Tongue (tissue), 3 donors: ENCODE measurements at places on chromosomes 6 and 20.

- peak; percentile 38 for DNase-seq
These were observed 63.3 kb upstream of the SLC2A12 start for GRCh38 chr6:134115715-134116074.

GRCh38 chr6:152127432-152128165 lies 320.1 kb downstream of the ESR1 start:
- no peak for DNase-seq

DNA sequence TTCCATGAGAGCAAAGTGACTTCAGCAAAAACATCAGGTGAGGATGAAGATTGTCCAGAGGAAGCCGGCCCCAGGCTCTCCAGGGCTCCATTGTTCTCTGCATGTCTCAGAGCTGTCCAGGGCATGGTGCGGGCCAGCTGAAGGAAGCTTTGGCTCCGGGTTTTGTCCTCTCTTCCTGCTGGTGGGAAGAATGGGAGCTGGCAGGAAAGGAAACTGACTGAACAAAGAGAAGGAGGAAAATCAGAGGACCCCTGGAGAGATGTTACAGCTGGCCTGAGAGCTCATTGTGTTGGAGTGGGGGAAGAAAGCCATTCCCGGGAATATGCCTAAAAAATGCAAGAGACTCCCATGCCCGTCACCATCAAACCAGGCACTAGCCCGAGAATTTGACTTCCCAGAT lies 27.1 kb downstream of the PRND start:
- DNase-seq: no peak

DNA sequence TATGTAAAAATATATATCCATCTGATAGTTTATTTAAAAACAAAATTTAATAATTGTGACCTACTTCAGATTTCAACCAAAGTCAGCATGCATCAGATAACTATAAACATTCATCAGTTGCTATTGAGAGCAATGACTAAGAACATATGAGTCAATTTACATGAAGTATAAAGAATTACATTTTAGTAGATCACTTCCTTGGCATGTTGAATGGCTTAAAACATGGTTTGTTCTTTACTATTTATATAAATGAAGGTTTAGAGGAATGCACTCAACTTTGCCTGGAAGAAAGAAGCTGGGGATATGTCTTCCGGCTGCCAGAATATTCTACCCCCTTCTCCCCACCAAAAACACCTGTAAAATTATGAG lies 6.4 kb upstream of the FAM217A start:
- no peak for DNase-seq

DNA sequence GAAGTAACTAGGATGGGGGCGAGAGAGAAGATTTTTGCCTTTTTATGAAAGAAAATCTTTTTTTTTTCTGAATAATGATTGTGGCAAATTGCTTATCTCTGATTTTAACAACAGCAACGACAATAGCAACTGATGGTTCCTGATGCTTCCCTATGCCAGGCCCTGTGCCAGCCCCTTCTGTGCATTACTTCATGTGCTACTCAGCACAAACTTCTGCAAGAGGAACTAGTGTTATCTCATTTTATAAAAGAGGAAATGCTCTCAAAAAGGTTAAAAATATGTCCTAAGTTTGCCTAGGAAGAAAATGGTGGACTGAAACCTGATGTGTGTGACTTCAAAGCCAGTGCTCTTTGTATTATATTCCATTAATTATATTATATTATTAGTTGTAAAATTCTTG lies 74.0 kb upstream of the RALGAPA2 start:
- no peak for DNase-seq

GRCh38 chr6:108497883-108498282 lies 62.8 kb upstream of the FOXO3 start:
- peak; percentile 21 for DNase-seq

GRCh38 chr6:166775180-166775922 lies 148.3 kb upstream of the RPS6KA2 start:
- DNase-seq: peak; percentile 92

DNA sequence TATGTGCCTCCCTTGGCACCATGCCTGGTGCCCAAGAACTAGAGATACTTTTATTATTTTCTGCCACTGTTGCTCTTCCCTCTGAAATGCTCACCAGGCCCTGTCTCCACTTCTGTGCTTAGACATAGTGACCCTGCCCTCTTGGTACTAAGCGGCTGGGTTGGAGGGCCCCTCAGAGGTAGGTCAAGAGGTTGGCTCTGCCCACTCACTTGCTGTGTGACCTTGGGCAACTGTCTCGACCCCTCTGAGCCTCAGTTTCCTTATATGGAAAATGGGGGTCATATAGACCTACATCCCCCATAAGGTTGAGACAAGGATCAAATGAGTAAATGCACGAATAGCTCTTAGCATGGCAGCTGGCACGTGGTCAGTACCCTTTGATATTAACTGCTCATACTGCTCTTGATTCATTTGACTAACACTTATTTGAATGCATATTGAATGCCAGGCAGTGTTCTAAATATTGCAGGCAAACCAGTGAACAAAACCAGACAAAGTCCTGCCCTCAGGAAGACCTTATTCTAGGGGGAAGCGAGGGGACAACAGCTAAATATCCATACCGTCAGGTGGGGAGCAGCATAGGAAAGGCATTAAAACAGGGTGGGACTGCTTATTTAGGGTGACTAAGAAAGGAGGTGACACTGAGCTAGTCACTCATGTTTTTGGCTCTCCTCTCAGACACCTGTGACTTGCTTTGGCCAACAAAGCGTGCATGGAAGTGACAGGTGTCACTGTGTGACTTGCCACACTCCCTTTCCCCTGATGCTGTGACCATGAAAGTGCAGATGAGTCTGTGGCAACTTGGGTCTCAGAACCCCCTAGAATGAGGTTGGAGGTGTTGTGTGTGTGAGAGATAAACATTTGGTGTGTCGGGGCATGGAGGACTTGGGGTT lies 14.3 kb upstream of the SPO11 start:
- no peak for DNase-seq

DNA sequence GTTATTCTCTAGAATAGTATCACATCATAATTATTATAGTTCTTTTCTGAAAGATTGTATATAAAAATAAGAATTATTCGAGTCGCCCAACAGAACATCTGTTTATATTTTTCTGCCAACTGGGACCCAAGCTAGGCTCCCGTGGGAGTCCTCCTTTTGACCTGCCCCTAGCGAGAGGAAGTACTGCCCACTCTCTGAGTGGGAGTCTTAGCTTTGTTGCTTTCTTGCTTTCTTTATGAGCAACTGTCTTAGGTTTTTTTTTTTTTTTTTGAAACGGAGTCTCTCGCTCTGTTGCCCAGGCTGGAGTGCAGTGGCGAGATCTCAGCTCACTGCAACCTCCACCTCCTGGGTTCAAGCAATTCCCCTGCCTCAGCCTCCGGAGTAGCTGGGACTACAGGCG lies 202.0 kb upstream of the ZNF184 start:
- no peak for DNase-seq

GRCh38 chr20:14723614-14724013 lies 386.2 kb upstream of the FLRT3 start:
- DNase-seq: no peak

DNA sequence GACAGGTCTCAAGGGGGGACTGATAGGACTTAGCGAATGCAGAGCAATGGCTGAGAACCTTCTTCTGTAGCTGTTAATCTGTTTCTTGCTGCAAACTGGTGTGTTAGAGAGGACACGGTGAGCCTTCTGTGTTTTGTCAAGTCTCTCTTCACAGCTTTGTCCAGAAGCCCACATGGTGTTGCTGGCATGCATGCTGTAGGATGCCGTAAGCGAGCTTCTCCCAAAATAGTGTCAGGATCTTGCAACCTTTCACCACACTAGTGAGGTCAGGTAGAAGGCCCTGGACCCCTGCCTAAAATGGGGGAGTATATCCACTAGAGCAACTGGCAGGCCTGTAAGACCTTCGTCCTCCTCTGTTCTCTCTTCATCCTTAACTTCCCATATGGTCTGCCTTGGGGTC lies 51.9 kb upstream of the GLP1R start:
- DNase-seq: no peak

DNA sequence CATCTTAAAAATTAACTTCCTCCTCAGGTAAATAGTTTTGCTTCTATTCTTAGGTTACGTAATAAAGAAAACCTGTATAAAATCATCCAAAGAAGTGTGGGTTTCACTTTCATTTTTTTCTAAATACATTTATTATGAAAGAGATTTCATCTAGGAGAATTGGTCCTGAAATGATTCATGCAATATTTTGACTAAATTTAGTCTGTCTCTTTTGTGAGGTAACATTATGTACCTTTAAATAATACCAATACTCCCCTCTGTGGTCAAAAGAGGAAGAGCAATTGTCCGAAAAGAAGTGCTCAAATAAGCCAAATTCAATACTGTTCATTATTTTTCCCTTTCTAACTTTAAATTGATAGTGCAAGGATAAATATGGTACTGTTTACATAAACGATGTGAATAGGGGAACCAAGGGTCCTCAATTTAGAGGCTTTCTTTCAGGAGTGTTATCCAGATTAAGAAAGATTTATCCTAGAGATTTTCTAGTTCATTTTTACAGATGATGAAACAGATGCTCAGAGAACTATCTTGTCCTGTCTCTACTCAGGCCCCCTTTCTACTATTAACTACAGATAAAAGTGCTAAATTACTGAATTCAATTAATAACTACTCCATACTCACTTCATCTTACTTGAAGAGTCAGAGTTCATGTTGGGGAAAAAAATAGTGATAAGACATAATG lies 26.2 kb downstream of the CYP39A1 start:
- DNase-seq: peak; percentile 61

DNA sequence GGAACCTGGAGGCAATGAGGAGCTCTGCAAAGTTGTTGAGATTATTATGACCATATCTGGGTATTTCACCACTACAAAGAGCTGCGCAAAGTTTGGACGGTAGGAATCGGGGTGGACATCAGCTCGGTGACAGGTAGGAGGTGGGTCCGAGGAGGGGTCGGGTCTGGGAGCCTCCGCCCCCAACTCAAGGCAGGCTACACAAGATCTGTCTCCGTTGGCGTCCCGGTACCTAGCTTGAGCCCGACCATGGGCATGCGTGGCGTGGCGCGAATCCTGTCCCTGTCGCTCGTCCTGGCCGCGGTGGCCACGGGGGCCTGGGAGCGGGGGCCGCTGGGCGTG lies 40.2 kb upstream of the ZNFX1 start:
- DNase-seq: no peak

DNA sequence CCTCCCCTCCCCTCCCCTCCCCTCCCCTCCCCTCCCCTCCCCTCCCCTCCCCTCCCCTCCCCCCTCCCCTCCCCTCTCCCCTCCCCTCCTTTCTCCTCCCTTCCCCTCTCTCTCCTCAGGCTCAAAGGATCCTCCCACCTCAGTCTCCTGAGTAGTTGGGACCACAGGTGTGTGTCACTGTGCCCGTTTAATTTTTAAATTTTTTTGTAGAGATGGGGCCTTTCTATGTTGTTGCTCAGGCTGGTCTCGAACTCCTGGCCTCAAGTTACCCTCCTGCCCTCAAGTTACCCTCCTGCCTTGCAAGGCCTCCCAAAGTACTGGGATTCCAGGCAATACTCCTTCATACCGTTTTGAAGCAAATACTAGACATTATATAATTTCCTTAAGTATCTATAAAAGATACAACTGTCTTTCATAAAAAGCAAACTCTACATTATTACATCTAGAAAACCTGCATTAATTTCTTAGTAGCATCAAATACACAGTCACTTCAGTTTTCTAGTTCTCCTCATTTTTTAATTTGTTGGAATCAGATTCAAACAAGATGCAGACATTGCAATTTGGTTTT lies 39.8 kb downstream of the NCOA3 start:
- no peak for DNase-seq

DNA sequence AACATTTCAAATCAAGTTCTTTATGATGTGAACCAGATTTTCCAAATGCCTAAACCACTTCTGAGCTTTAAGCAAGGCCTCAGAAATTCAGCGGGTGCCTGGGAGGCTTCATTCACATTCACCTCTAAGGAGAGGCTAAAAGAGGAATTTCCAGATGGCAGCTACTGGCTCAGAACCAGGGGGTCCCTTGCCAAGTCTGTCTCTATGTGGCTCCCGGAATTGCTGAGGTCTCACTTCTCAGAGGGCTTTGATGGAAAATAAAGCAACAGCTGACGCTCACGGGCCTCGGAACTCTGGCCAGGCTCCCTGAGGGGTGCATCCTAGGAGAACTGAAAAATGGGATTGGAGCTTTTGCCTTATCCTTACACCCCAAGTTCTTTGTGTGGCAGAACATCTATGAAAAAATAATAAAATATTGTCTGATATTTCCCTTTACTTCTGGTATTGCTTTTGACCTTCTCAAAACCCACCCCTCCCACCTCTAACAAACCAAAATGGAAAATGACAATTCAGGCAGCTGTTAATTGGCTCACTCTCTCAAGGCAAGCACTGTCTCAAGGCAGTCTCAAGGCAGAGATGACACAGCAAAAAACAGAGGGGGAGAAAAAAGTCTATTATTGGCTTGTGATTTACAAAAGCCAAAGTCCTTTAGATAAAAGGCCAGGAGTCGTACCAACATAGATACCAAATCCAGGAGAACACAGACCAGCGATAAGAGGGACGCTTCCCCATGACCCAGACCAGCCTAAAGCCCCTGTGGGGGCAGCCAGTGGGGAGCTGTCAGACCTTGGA lies 21.8 kb upstream of the LRRN4 start:
- DNase-seq: peak; percentile 93

DNA sequence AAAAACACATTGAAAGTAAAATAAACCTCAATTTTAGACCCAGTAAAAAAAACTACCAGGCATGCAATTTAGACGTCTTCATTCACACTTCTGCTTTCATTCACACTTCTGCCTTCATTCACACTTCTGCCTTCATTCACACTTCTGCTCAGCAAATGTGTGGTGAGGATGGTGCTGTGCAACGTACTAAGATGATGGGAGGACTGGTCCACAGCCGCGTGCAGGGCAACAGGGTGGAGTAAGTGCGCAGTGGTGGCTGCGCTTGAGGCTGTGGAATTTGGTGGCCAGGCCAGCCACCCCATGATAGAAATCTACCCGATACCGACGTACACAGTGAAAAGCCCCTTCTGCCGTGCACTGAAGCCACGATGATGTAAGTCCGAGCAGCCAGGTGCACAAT lies 114.3 kb upstream of the CD93 start:
- no peak for DNase-seq

DNA sequence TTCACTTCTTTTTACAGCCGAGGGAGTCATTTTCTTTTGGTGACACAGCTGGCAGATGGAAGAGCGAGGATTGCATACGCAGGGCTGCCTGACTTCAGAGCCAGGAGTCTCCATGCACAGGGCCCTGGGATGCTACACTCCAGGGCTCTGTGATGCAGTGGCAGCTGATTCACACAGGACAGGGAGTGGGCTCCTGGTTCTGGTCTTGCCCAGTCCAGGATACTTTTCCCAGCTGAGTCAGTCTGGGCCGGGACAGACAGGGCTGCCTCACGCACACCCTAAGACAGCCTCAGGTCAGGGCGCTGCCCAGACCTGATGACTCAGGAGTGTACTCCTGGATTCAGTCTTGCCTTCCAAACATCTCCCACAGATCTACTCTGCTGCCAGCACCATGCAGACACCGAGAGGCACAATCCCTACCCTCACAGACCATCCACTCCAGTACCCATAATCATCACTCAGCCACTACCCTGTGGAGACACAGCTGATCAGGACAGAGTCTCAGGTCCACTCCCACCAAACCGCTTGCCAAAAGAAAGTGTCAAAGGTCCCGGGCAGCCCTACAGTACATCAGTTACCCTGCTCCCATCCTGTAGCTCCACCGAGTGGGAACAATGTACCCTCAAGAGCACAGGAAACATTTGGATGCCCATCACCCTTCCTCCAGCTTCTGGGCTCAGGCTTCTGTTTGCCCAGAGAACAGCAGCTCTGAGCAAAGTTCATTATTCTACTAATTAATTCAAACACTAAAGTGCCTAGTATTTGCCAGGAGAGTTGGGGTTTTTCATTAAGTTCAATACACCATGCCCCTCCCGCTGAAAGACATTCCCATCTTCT lies 11.5 kb downstream of the SDC4 start:
- no peak for DNase-seq
